Stimulated activated CD8-positive, alpha-beta memory T cell treated with anti-CD3 and anti-CD28 coated beads, Interleukin-4, amount 100 ng/mL, for 1 hour (primary cell): ENCODE measurements at places on chromosomes 6 and 20.

DNA sequence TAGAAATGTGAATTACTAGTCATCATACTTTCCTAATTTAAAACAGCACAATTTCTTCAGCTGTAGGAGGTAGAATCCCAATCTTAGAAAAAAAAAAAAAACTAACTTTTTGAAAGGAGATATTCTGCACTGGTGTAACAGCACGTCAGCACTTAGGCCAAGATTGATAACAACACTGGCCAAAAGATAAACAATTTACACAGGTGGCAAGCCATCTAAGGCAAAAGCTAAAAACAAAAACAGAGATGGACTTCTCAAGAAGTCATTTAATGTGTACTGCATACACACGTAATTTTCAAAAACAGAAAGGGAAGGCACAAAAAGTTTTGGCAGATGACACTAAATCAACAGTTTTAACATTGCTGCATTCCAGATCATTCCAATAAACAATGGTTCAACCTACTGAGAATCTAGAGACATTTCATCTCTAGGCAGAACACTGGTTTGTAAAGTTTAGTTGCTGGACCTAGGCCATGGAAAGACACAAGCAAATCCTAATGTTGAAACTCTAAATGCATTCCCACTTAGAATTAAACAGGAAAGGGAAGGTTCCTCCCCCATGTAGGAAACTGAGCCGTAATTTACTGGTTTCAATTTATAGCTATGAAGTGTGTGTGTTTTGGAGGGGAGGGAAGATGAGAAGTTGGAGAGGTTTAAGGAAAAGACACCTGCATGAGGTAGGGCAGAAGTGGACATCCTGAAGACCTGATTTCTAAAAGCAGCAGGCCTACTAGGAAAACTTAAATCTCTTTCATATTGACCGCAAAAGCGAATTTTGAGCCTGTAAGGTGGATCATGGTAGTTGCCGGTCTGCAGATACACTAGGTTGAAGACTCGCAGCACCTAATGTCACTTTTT, 1.3 kb downstream of the GCLC start:
- DNase-seq, result no peak

DNA sequence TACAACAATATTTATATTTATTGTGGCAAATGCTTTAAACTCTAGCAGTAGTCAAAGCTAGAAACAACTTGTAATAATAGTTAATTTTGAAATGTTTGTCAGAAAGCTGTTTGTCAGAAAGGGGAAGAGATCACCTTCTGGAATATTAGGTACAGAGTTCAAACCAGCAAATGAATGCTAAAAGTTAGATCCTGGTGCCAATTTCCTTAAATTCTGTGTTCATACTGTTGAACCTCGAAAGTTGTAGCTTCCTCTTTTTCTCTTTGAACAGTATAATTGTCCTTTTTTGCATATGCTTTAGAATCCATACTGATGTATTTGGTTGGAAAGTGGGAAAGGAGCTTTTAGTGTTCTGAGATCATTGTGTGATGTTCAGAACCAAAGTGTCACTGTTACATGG, 22.4 kb downstream of the ITCH start:
- DNase-seq, result no peak

DNA sequence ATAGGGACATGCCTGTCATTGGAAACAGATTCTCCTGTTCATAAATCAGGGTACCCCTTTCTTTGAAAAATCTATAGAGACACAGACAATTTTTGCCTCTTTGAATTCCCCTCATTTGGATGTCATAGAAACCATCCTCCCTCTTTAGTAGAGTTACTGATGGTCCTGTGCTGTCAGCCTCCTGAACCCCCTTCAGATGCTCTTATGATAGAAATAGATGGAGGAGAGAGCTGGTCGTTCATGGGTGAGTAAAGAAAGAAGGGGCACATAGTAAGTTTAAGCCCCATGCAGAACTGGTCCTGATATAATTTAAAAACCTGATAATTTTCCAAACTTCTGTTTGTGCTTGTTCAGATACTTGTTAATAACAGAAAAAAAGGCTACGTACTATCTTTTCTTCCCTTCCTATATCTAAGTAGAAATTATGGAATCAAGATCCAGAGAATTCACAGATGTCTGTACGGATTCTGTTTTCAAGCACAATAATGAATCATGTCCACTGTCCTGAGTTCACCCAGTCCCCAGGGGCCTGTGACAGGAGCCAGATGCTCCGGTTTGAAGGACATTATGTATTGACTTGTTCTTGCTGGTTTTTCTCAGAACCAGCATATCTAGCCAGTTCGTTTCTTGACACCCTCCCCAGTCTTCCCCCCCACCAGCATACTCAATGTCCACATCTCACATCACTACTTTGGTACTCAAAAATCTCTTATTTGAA, 78.1 kb downstream of the NCOA7 start:
- DNase-seq, result no peak

DNA sequence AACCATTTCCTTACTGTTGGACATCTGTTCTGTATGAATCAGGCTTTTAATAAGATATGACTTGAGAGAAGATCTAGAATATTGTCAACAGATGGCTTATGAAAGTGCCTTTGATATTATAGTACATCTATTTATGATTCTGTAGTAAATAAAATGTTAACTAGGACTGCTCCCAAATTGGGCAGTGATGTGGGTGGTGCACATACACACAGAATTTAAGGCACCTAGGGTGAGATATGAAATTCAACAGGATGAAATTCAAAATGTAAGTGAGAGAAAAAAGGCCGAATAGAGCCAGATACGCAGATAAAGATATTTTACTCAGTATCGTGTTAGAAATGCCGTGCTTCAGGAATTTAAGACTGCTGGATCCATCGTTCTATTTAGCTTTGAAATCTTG, 26.3 kb downstream of the FAM50B start:
- DNase-seq, result no peak

- DNase-seq, result no peak
Measured at GRCh38 chr6:105493736-105494135, 90.9 kb upstream of the PREP start.

- no peak for DNase-seq
Measured at GRCh38 chr6:123569575-123569974, 67.2 kb downstream of the TRDN start.
